ENCODE measurements at places on chromosomes 6 and 20. TPM values are rescaled to one million over a fixed set of nuclear protein-coding genes. Genes with fewer than 3 reads are reported as not detected.
A peak's percentile ranks its signal among the peaks of the same experiment; 100 is the strongest.

Gene OPRL1
- 0.61 TPM for total RNA-seq

Gene DNAH8
- not detected for total RNA-seq

DNA sequence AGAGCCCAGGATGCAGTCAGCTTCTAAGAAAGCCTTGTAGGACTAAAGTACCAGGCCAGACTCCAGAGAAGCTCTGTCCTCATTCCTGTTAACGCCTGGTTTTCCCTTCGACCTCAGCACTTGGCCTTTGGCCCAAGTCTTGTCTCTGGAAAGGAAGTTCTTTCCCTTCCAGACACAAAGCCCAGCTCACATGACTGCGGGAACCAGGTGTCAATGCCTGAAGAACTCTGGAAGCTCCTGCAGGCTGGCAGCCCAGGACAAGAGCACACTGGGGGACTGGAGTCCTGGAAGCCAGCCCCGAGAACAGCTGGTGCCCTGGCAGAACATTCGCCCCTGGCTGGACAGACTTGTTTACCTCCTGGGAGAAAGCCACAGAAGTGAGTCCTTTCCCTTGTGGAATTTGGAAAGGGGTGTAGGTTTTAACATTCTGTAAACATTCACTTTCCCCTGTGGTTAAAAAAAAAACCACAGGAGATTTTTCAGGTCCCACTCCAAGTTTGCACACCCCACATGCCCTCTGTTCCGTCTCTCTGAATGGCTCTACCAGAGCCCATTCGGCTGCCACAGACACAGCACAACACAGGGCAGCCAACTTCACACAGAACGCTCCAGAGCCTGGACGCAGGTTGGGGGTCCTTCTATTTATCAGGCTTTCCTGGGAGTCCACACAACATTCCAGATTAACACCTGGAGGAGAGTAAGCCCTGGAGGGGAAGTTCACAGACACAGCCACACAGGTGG is 18.1 kb downstream of the ACSS1 start:
- no peak overlapping the region for H3K4me3 ChIP-seq
- no peaks in the 10 kb centered on the region for H3K36me3 ChIP-seq
- H3K27ac ChIP-seq = peak overlapping the region; percentile 57
- no peak for DNase-seq

Gene EMILIN3
- total RNA-seq = not detected

- no peak for DNase-seq
- no peak overlapping the region for H3K4me3 ChIP-seq
- no peaks in the 10 kb centered on the region for H3K36me3 ChIP-seq
- H3K4me1 ChIP-seq = peaks cover 48% of the 10 kb centered on the region
- H3K27ac ChIP-seq = no peak overlapping the region
- H3K27me3 ChIP-seq = no peaks in the 10 kb centered on the region
Measured at GRCh38 chr6:128256095-128256494, 264.3 kb downstream of the PTPRK start.

- no peak for DNase-seq
- H3K27ac ChIP-seq = no peak overlapping the region
- no peak overlapping the region for H3K4me3 ChIP-seq
- H3K27me3 ChIP-seq = no peaks in the 10 kb centered on the region
- H3K36me3 ChIP-seq = peaks cover 3% of the 10 kb centered on the region
Measured at GRCh38 chr20:62297449-62298227, 5.2 kb upstream of the ADRM1 start.

DNA sequence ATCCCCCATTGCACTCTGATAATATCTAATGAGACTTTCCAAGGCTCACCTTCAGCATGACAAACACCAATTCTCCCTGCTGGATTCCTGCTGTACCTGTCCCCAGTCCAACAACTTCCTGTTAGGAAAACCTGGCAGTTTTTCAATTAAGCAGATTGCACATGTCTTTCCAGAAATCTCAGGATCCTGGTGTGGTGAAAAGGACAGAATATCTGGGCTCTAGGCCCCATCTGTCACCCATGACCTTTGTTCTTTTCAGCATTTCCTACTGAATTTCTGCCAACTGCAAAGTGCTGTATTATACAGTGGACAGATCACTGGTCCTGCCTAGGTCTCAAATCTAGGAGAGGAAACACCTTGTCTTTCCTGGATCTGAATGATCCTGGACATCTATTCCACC is 27.7 kb upstream of the DTNBP1 start:
- peaks cover 14% of the 10 kb centered on the region for H3K4me1 ChIP-seq
- H3K4me3 ChIP-seq = no peak overlapping the region
- peaks cover 6% of the 10 kb centered on the region for H3K27me3 ChIP-seq
- DNase-seq = no peak

DNA sequence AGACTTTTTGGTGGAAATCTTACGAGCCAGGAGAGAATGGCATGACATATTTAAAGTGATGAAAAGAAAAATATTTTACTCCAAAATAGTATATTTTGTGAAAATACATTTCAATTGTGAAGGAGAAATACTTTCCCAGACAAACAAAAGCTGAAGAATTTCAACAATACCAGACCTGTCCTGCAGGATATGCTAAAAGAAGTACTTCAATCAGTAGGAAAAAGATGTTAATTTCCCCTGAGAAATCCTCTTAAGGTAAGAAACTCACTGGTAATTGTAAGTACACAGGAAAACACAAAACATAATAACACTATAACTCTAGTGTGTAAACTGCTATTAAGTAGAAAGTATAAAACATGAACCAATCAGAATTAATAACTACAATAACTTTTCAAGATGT is 341.8 kb upstream of the GJE1 start:
- DNase-seq = no peak
- H3K36me3 ChIP-seq = no peaks in the 10 kb centered on the region
- H3K4me3 ChIP-seq = no peak overlapping the region
- no peaks in the 10 kb centered on the region for H3K4me1 ChIP-seq
- no peak overlapping the region for H3K27ac ChIP-seq
- H3K27me3 ChIP-seq = no peaks in the 10 kb centered on the region

DNA sequence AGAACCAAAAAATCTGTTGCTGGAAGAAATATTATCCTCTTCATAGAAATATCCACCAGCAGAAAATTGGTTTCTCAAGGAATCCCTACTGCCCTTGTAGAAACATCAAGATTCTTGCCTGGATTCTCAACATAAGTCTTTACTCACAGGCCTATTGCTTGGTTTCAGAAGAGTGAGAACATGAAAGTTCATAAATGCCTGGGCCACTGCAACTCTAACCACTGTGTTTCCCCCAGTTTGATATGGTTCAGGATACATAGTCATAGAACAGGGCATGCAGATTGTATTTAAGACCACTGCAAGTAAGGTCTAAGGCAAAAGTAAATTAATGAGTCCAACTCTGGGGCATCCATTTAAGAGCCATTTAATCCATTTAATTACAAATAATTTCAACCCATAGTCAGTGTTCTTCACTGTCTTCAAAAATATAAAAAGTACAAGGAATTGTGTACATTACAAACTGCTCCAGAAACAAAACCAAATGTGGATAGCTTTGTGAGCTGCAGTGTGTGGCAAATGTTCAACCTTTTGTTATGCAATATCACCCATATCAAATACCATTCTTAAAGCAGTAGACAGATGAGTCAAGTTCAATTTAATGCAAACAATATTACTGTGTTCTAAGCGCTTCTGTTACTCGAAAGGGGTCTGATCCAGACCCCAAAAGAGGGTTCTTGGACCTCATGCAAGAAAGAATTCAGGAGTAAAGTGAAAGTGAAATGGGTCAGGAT is 83.3 kb downstream of the OPRM1 start:
- no peak overlapping the region for H3K27ac ChIP-seq
- H3K36me3 ChIP-seq = no peaks in the 10 kb centered on the region
- H3K27me3 ChIP-seq = peaks cover 4% of the 10 kb centered on the region
- H3K4me3 ChIP-seq = no peak overlapping the region
- peaks cover 3% of the 10 kb centered on the region for H3K4me1 ChIP-seq

DNA sequence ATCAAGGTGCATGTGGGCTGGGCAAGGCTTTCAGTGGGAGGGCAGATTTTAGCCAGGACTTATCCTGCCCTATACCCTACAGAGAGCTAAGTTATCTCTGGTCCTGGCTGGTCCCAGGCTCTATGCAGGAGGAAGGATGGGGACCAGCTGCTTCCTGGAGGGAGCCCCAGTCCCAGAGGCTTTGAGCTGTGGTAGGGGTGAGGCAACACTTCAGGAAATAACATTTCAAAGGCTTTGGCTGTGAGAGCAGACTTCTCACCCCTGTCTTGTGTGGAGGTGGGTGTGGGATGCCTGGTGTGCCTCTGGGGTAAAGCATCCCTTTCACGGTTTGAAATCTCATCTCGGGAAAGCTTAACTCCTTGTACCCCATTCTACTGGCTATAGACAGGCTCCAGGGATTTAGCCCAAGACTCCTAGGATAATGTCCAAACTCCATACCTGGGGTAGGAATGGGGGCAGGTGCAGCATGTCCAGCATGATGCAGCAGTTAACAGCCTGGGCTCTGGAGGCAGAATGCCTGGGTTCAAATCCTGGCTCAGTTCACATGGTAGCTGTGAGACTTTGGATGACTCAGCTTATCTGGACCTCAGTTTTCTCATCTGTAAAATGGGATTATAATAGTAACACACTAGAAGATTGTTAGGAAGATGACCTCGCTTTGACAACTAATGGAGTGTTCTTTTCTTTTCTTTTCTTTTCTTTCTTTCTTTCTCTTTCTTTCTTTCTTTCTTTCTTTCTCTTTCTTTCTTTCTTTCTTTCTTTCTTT is 27.5 kb upstream of the SIRPA start:
- H3K4me3 ChIP-seq = no peak overlapping the region
- peaks cover 16% of the 10 kb centered on the region for H3K27me3 ChIP-seq
- H3K36me3 ChIP-seq = no peaks in the 10 kb centered on the region
- H3K4me1 ChIP-seq = no peaks in the 10 kb centered on the region

DNA sequence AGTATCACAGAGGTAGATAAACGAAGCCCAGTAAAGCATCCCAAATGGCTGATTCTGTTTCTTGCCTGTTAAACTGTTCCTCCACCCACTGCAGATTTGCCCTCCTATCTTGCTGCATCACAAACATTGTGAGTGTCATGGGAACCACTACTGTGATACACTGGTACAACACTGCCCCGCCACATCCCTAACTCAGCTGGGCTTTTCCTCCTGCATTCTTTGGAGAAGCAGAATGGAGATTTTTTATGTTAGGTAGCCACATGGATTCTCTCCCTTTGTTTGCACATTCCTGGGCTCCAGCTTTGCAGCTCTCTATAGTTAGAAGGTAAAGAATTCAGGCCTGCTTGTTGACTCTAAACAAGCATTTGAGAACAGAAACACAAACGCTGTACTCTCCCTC is 234.1 kb downstream of the TMEM242 start:
- no peak overlapping the region for H3K4me3 ChIP-seq
- DNase-seq = no peak
- peaks cover 10% of the 10 kb centered on the region for H3K4me1 ChIP-seq
- H3K36me3 ChIP-seq = peaks cover 14% of the 10 kb centered on the region
- H3K27me3 ChIP-seq = no peaks in the 10 kb centered on the region
- H3K27ac ChIP-seq = no peak overlapping the region

- H3K4me1 ChIP-seq = no peaks in the 10 kb centered on the region
- H3K36me3 ChIP-seq = peaks cover 20% of the 10 kb centered on the region
- H3K27me3 ChIP-seq = no peaks in the 10 kb centered on the region
- no peak for DNase-seq
- H3K4me3 ChIP-seq = no peak overlapping the region
Measured at GRCh38 chr6:70764706-70765105, 97.0 kb downstream of the SMAP1 start.

- H3K36me3 ChIP-seq = no peaks in the 10 kb centered on the region
- no peak for DNase-seq
- H3K4me3 ChIP-seq = no peak overlapping the region
- H3K4me1 ChIP-seq = no peaks in the 10 kb centered on the region
Measured at GRCh38 chr6:54238396-54238795, 69.8 kb upstream of the TINAG start.

GRCh38 chr6:30583921-30584320 is 12.7 kb downstream of the ABCF1 start:
- H3K36me3 ChIP-seq = peaks cover 70% of the 10 kb centered on the region
- no peak overlapping the region for H3K4me3 ChIP-seq
- no peaks in the 10 kb centered on the region for H3K27me3 ChIP-seq
- no peak for DNase-seq
- H3K27ac ChIP-seq = no peak overlapping the region

Gene PTPRT
- not detected for total RNA-seq

Gene ZFP57
- not detected for total RNA-seq

Data from activated CD8-positive, alpha-beta T cell treated with anti-CD3 and anti-CD28 coated beads for 36 hours (primary cell).